Keratinocyte (primary cell): ENCODE measurements at places on chromosomes 12 and 14. TPM values are rescaled to one million over a fixed set of nuclear protein-coding genes. Genes with fewer than 3 reads are reported as not detected.

DNA sequence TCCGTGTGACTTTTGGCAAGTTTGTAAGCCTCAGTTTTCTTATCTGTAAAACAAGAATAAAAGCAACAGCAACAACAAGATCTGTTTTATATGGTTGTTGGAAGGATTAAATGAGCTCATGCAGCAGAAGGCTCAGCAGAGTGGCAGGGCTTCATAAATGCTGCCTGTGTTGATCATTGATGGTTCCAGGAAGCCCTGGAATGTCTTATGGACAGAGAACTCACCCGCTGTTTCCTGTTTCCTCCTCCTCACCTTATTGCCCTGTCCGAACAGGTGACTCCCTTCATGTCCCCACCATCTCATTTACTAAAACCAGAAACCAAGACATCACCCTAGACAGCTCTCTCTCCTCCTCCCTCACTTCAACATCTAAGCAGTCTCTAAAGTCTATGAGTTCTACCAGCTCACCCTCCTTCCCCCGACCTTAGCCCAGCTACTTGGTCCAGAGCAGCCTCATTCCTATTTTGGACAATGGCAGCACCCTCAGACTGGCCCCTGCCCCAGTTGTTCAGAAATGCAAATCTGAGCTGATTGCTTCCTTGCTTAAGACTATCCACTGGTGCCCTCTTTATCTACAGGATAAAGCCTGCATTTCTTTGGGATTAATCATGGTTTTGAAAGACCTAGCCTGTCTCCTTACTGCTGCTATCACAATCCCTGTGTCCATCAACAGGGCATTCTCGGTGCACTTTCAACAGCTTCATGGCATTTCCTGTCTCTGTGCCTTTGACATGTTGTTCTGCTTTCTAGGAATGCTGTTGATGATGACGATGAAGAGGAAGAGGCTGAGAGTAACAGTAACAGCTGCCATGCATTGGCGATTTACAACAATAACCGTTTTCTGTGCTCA is 21.4 kb upstream of the GSG1 start:
- no peak overlapping the region for H3K27ac ChIP-seq
- DNase-seq: no peak
- peaks cover 22% of the 10 kb centered on the region for H3K4me1 ChIP-seq
- no peaks in the 10 kb centered on the region for H3K27me3 ChIP-seq
- H3K36me3 ChIP-seq: no peaks in the 10 kb centered on the region

DNA sequence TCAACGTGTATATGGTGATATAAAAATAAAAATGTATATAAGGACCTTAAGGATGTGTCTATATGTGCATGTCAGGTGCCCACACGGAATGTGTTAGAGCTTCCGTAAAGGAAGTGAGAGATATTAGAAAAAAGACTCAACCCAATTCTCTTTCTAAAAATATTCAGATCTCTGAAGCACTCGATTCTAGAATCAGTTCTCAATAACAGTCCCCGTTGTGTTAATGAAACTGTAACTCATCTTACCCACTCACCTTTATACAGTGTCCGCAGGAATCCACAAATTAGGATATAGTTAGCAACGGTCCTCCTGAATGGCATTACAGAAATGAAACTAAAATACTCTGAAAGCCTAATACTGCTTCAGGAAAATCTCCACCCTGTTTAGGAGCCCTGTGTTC is 29.3 kb downstream of the GRIN2B start:
- H3K4me3 ChIP-seq: no peak overlapping the region
- DNase-seq: no peak

DNA sequence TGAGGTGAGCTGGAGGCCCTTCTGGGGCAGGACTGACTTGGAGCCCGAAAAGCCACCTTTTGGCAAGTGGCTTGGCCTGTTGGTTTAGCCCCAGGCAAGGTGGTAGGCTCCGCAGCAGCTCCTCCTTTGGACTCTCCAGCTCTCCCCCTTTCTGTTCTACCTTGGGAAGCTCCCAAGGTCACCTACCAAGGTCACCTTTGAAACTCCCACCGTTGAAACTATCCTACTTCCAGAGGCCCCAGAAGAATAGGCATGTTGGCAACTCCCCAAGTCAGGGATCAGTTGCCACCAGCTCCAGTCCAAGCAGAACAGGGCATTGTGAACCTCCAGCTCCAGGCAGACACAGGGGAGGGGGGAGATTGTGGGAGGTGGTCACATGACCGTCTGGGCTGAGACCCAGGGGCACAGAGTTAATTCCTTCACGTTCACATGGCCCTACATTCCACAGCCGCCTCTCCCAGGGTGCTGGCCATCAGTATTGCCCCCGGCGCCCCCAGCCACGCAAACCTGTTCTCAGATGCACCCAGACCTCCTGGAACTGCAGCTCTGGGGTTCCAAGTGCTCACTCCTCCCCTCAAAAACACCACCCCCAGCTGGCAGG is 14.4 kb downstream of the IRF2BPL start:
- DNase-seq: no peak
- H3K4me1 ChIP-seq: peaks cover 8% of the 10 kb centered on the region
- H3K36me3 ChIP-seq: no peaks in the 10 kb centered on the region
- no peaks in the 10 kb centered on the region for H3K27me3 ChIP-seq

The MMP17 gene
- polyA plus RNA-seq: 2.2 to 4.8 TPM (median 2.3 TPM) in 3 replicates

The TTC9 gene
- 0.50 to 0.85 TPM (median 0.59 TPM) in 3 replicates for polyA plus RNA-seq
